Activated T-cell treated with anti-CD3 and anti-CD28 coated beads for 4 hours (primary cell): ENCODE measurements at places on chromosomes 11 and 22.

DNA sequence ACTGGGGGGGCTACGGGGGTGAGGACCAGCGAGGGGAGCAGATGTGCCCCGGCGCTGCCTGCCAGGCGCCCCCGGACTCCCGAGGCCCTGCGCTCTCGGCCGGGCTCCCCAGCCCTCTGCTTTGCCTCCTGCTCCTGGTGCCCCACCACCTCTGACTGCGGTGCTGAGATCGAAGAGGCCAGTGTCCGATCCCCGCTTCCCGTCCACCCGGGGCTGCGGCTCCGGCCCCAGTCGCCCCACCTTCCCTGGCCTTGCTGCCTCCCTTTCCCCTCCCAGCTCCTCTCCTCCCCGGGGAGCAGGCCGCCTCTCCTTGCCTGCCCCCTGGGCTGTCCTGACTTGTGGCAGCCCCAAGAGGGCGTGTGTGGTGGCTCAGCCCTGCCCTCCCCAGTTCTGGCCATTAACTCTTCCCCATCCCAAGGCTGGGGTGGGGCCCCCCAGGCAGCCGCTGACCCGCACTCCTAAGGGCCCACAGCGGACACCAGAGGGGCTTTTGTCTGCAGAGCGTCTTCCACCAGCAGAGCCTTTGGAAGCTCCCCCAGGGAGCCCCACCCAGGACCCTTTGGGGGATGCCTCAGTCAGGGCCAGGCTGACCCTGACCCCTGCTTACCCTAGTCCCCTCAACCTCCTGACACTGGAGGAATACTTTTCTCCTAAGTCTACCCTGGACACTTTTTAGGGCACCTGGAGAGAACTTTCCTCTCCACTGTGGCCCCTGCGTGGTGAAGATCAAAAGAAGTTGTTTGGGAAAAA lies 16.6 kb downstream of the RTN4RL2 start:
- no peak for DNase-seq

- DNase-seq = no peak
These were observed 731.2 kb downstream of the BRD1 start for GRCh38 chr22:49096476-49096875.

DNA sequence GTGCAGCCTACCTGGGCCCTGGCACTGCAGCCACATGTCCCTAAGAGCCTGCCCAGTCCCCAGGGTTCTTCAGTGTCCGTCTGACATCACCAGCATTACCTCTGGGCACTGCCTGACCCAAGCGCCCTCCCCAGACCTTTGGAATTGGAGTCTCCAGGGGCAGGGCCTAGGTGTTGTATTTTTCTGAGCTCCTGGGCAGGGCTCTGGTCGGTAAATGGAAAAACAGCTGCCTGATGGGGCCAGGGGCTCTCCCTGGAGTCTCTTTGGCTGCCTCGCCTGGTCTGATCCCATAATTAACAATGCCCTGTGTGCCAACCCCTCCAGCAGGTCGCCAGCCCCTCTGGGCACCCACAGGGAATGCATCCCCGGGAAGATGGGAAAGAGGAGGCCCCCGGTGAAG lies 710.2 kb downstream of the BRD1 start:
- no peak for DNase-seq

GRCh38 chr11:76644591-76644990 lies 26.0 kb downstream of the LRRC32 start:
- DNase-seq = no peak

DNA sequence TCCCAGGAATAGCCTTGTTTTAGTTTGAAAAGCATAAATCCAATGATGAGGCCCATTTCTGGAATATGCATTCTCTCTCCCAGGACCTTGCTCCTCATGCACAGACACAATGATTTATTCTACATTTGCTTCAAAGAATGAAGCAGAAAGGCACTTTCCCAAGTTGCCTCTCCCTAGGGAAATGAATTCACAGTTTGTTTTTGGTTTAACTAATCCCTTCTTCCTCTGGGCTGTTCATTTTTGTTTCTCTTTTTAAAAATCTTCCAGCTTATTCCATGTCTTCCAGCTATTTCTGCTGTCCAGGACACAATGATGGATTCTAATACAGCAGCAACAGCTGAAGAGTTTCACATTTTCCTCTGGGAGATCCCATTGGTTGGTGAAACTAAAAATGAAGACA lies 1529.2 kb upstream of the TENM4 start:
- DNase-seq = no peak

- DNase-seq = no peak
These were observed 7.4 kb upstream of the LUZP2 start for GRCh38 chr11:24489477-24489876.

DNA sequence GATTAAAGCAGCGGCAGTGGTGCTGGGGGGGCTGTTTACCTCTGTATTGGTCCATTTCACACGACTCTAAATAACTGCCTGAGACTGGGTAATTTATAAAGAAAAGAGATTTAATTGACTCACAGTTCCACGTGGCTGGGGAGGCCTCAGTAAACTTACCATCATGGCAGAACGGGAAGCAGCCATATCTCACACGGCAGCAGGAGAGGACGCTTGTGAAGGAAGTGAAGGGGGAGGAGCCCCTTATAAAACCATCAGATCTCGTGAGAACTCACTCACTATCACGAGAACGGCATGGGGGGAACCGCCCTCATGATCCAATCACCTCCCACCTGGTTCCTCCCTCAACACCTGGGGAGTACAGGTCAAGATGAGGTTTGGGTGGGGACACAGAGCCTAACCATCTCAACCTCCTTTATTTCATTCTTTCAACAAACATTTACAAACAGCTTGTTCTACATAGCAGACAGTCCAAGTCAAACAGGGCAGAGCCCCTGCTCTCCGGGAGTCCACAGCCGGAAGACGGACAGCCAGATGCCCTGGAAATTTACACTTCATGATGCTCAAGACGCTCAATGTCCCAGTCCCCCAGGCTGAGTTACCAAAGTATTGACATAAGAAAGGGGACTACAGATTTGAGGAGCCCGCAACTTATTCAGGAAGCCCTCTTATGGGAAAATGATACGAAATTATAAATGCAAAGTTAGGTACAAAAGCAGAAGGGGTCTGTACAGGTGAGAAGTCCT lies 26.3 kb upstream of the HMGXB4 start:
- no peak for DNase-seq

GRCh38 chr22:39530692-39531331 lies 1.7 kb downstream of the RPS19BP1 start:
- DNase-seq = no peak

GRCh38 chr22:17808693-17809403 lies 34.6 kb upstream of the BID start:
- no peak for DNase-seq

DNA sequence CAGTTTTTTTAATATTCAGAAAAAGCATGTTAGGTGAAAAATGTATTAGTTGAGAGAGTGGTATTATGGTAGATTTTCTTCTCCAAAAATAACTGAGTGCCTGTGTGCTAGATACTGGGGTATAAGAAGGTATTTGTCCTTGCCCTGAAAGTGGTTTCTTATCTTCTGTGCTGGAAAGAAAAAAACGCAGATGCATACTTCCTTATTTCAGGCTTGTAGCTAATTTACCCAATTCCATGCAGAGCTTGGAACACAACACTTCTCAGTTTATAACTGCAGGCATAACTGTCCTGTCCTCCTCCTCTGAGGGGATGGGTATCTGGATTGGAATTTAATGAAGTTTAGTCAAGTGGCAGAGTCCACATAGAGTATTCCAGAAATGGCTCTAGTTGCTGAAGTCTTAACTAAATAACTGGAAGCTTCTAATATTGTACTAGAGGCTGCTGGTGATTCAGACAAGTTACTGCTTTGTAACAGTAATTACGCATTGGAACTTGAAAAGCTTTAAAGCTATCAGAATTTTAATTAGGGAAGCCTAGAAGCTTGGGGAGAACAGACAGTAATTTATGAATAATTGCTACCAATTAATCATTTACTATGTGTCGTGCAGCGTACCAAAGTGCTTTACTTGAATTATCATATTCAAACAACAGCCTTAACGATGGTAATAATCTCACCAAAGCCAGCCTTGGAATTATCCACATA lies 12.7 kb upstream of the C11orf91 start:
- DNase-seq = no peak

DNA sequence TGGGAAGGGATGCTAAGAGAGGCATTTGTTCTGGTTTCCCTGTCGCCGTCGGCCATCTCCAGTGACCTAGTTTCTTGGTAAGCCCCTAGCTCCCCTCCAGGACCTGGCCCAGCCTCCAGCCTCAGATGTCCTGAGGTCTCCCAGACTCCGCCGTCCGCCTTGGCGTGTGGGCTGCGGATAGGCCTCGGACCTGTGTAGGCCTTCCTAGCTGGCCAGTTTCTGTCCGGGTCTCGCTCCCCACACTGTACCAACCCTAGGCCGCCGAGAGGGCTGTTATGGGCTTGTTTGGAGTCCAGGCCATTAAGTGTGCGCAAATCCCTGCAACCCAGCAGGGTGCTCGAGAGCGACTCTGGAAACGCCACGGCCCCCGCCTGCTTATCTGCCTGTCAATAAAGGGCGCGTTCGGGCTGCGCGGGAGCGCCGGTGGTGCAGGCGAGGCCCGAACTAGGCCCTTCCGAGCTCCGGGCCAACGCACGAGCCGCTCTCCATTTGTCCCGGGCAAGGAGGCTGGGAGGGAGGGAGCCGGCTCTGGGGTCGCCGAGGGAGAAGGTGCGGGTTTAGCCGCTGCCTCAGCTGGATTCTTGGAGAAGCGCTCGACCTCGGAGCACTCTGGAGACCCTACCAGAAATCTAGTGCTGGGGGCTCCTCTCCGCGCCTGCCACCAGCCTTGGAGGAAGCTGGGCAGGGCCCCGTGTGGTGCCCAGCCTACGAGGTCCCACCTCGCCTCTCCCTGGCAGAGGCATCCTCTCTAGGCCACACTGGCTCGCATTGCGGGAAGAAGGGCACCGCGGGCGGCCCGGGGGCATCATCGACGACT lies 8.7 kb upstream of the PAX6 start:
- DNase-seq = no peak

- no peak for DNase-seq
These were observed 29.3 kb upstream of the NECTIN1 start for GRCh38 chr11:119758291-119758690.

DNA sequence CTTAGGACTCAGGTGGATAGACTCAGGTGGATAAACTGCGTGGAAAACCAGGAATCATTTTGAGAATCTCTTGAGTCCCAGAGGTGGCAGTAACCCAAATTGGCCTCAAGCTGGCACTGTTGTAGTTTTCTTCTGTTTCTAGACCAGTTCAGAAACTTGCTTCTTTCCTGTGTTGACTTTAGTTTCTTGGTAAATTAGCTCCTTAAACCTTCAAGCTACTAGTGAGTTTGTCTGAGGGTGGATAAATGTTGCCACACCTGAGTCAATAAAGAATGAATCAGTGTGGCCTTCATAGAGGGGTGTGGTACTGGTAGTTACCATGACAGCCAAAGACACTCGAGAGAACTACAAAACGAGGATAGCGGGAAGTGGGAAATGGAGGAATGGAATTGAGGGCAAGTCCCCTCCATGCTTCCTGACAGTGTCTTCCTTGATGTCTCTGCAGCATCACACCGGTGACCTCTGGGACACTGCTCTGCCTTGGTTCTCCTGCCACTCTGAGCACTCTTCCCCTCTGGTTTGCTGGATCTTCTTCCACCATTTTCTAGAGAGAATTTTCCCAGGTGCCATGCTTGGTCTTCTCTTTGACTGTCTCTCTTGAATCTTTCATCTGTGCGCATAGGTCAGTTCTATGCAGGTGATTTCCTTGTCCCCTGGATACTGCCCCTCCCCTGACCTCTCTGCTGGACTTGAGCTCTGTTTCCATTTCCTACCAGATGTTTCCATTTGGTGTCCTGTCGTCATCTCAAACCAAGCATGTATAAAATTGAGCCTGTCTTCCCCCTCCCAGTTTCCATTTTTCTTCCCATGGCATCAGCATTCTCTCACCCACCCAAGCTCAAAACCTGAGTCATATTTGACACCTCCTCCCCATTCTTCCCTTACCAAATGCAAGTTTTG lies 7.2 kb downstream of the POLD4 start:
- no peak for DNase-seq

DNA sequence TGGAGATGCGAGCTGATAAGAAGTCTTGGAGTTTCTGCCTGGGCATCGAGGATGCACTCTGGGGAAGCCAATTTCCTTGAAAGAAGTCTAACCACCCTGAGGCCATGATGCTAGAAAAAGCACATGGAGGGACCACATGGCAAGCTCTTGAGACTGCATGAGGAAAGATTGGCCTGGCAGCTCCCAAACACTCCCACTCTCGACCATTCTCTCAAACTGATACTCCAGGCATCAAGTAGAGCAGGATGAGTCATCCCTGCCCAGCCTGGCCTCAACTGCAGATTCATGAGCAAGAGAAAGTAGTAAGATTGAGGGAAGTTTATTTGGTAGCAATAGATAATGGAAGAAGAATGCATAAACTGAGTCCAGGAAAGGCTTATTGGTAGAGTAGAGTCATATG lies 194.3 kb downstream of the KIF18A start:
- DNase-seq = no peak

DNA sequence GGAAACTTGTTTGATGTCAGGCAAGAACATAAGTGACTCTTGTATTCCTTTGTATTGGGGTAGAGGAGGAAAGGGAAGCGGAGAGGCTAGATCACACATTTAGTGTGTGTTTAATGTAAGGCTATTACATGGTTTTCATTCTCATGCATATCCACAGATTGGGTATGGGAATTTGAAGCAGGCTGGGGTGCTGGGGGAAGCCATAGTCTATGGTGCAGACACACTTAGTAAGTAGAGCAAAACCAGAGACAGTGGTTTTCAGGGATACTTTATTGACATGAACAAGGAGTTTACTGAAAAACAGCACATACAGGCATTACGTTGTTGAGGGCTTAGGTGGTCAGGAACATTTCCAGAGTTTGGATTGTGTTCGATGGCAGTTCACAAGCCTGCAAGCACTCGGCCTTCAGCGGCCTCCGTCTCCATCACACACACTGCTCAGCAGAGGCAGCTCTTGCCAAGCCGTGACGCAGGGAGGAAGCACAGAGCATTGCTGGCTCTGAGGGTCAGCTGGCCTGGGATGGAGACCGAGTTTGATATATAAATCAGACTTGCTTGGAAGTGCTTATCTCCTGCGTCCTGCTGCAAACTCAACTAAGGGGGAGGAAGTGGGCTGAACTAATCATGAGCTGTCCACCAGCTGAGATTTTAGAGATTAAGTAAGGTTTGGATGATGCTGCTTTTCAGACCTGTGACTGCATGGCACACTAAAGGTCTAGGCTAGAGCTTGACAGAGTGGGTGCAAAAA lies 25.3 kb downstream of the SCN3B start:
- no peak for DNase-seq

DNA sequence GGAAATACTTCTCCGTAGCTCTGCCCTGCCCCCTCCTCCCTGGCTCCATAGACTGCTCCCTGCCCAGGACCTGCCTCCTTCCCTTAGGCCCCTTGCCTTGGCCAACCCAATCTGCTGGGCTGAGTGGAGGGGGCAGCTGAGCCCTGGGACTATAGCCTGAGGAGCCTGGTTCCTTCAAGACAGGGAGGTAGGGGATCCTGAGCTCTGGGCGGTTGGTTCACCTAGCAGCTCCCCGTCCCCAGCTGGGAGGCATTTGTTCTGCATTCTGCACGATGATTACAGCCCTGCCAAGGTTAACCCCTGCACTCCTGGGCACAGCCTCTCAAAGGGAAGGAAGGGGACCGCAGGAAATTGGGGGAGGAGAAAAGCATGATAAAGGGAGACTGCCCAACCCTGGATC lies 3.6 kb upstream of the CDC42EP1 start:
- DNase-seq = no peak
